ENCODE measurements at places on chromosomes 5 and 9. TPM values are rescaled to one million over a fixed set of nuclear protein-coding genes. Genes with fewer than 3 reads are reported as not detected.

Gene SLCO6A1
- not detected for total RNA-seq

Gene SLC35A4
- total RNA-seq: 71.8 TPM

Gene N4BP3
- total RNA-seq: 7.9 TPM

Gene AJM1
- total RNA-seq: 3.5 TPM

Gene OBP2A
- not detected for total RNA-seq

Gene PCDHGA6
- 3.2 TPM for total RNA-seq

Gene LRRC26
- total RNA-seq: 1.0 TPM

Gene ELOVL7
- total RNA-seq: 5.8 TPM

Gene CLTB
- total RNA-seq: 75.8 TPM

Gene CLIC3
- 49.3 TPM for total RNA-seq

Gene SHROOM1
- 17.3 TPM for total RNA-seq

Data from lower lobe of right lung (tissue), 2 donors.